ENCODE measurements at places on chromosomes 3 and 15.

GRCh38 chr3:4472312-4472711, 5.2 kb upstream of the SUMF1 start:
- no peak for DNase-seq

DNA sequence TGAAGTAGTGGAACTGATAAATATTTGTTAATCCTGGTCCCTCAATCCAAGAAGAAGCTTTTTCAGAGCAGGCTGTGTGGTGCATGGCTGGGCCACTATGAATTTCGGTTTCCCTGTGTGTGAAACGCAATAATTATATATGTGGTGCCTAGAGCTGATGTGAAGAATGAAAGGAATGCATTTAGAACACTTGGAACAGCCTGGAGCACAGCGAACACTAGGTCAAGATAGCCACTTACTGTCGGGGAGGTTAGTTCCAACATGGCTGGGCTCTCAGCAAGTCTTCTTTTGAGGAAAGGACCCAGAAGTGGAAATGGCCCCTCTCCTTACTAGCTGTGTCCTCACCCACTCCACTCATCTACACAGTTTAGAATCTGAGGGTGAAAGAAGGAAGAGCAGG, 245.7 kb downstream of the FHIT start:
- no peak for DNase-seq

- no peak for DNase-seq
Measured at GRCh38 chr15:89679212-89679611, at the start of gene PLIN1. PLIN1 (minus strand) TSS chr15:89679367; CDS start chr15:89677489, 1,878 bp downstream.

GRCh38 chr3:53483821-53484220, 10.6 kb upstream of the CACNA1D start:
- DNase-seq, result no peak

GRCh38 chr3:114706591-114707232, 412.9 kb downstream of the TIGIT start:
- DNase-seq, result no peak

DNA sequence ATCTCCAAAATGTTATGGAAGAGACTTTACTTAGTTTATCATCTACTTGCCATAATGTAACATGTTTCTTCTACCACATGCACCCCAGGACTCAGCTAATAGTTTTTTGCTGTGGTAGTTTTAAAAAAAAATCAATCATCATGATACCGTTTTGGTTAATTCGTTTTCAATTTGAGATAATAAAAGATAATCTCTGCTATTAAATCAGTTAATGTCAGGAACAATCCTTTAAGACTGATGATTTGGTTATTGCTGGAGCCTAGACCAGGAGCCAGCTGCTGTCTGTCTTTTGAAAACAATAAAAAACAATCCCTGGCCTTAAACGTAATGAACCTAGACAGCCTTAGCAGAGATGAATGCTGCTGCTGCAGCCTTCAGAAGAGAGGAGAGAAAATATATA, 403.7 kb downstream of the OXSM start:
- DNase-seq, result no peak
